Hepatocyte (in vitro differentiated cells): ENCODE measurements at places on chromosomes 7 and 10. TPM values are rescaled to one million over a fixed set of nuclear protein-coding genes. Genes with fewer than 3 reads are reported as not detected.
A peak's percentile ranks its signal among the peaks of the same experiment; 100 is the strongest.

DNA sequence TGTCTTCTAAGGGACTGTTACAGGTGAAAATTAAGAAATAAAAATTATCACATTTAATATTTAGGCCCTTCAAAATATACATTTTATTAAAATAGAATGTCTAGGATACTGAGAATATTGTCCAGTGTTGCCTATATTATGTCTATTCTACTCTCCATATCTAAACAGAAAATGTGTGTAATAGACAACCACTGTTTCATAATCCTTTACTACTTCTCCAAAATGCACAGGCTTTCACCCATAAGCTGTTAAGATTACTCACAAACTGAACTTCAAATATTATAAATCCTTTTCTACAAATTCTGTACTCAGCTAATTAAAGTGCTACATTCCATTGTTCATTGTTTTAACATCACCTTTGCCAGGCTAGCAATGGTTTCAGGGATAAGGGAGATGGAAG lies 56.7 kb upstream of the TFEC start:
- DNase-seq: no peak

GIMAP6 gene
- 0.82 TPM in 1 of 2 replicates, not detected in the other for polyA plus RNA-seq

- no peak for DNase-seq
These were observed 347.4 kb downstream of the RPS24 start for GRCh38 chr10:78381107-78381506.

DNA sequence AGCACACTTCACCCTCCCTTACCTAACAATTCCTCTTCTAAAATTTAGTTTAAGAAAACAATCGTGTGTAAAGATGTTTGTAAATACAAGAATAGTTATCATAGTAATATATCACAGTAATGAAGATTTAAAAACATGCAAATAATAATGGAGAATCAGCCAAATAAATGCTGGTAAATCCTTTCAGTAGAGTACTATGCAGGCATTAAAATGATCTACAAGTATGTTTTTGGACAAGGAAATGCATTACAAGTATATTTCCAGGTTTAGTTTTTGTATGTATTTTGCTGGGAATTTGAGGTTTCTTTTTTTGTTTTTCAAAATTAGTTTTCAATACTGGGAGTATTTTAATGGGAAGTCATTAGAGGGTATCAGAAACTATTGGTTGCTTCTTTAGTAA lies 22.7 kb downstream of the TPST1 start:
- DNase-seq: no peak

DNA sequence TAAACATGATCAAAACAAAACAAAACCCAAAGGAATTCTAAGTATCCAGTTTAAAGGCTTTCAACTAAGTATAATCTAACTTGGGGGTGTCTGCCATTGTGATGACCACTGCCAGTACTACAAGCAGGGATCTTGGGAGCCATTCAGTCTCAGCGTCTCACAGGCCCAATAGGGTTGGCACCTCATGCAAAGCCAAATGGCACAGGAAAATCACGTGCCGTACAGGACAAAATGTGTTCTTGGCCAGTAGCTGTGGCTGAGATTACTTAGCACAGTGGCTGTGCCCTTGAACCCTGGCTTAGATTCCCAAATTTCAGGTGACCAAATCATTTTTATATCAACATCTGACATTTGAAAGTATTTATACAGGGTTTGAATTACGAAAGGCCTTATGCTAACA lies 50.0 kb downstream of the DLD start:
- DNase-seq: no peak

GRCh38 chr7:149878523-149878921 lies 4.8 kb downstream of the ATP6V0E2 start:
- DNase-seq: no peak

ATOH7 gene
- polyA plus RNA-seq: not detected in 2 replicates

GRCh38 chr7:50312250-50313162 lies 8.0 kb downstream of the IKZF1 start:
- DNase-seq: no peak

SPDYE8 gene
- 0.17 and 0.19 TPM in 2 replicates for polyA plus RNA-seq

- no peak for DNase-seq
These were observed 32.0 kb downstream of the FRA10AC1 start for GRCh38 chr10:93670372-93670771.

DNA sequence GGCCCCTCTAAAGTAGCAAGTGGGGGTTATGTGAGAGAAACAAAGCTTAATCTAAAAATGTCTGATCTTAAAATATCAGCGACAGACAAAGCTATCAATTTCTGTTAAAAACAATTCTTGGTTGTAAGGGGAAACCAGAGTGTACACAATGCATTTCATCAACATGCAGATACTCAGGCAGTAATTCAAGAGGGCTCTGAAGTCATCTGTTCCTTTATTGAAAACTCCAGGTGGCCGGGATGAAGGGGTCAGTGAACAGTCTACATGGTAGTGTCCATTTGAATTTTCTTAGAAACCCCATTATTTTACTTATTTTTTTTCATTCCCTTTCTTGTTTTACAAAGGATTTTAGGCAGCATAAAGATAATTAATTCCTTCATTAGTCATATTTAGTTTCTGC lies 36.7 kb upstream of the BTBD16 start:
- no peak for DNase-seq

DNA sequence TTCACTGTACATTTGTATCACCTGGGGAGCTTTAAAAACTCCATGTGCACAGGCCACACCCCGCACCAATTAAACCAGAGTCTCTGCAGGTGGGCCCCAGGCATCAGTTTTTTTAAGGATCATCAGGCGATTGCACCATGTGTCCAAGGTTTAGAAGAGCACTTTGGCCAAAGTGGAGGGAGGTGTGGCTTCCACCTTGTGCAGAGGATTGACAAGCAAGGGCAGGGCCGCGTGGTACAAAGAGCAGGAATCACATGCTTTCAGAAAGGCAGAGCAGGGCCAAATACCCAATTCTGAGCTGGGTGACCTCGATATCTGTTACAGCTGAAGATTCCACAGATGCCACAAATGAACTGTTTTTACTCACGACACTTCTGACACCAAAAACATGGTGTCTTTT lies 52.4 kb downstream of the NOC3L start:
- DNase-seq: peak; percentile 27

DNA sequence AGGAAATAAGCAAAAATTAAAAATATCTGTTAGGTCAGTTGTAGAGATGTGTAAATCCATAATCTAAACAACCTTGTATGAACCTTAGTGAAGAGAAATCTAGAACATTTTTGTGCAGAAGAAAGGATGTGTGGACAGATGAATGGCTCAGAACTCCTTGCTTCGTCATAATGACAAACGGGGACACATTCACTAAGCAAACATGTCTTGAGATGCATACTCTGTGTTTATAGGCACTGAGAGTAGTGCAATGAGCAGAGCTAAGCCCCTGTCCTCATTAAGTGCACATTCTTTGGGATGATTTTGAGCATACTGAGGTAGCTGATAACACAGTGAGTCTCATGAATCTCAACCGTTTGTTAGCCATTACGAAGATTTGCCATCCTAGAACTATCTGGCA lies 360.6 kb upstream of the ANKRD30A start:
- no peak for DNase-seq

CALML5 gene
- polyA plus RNA-seq: not detected in 2 replicates

DNA sequence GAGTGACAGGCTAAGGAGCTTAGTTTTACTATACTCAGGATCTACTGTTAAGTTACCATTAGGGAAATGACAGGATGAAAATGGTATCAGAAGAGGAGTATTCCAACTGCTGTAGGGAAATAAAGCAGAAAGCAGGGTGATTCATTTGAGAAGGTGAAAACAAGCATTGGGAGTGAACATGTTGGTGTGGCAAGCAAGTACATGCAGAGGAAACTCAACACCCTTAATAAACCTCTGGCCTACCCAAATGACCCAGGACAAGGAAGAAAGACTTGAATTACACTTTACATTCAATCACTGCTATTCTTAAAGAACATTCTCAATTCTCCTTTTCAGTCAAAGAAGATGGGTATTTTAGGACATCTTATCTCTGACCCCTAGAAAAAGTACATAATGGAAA lies 28.7 kb downstream of the ERLIN1 start:
- no peak for DNase-seq

GPC2 gene
- 3.2 and 4.1 TPM in 2 replicates for polyA plus RNA-seq

GRCh38 chr7:34835901-34836600 lies 178.0 kb downstream of the NPSR1 start:
- no peak for DNase-seq

RUFY2 gene
- 9.4 and 11.5 TPM in 2 replicates for polyA plus RNA-seq

DNA sequence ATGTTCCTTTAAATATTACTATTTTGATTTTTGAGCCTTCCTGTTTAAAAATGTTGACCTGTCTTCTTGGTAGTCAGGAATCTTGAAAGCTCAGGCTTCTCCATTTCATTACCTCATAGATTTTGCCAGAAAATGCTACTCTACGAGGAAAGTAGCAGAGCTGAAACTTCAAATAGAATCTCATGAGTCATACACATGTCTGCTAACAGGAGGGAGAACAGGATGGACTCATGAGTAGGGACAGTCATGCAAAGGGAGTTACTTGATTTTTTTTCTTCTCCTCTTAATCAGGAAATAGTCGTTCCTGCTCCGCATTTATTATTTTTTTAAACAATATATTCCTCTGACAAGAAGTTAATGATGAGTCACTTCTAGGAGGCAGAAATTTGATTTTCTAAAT lies 37.0 kb upstream of the MINDY3 start:
- peak; percentile 12 for DNase-seq

GRCh38 chr10:122878799-122879338 lies 512 bp downstream of the FAM24B start:
- DNase-seq: no peak

SLC25A28 gene
- polyA plus RNA-seq: 33.7 and 38.0 TPM in 2 replicates

GRCh38 chr10:51642581-51642980 lies 56.8 kb downstream of the CSTF2T start:
- no peak for DNase-seq
